ENCODE measurements at places on chromosomes 4 and X.
A peak's percentile ranks its signal among the peaks of the same experiment; 100 is the strongest.

DNA sequence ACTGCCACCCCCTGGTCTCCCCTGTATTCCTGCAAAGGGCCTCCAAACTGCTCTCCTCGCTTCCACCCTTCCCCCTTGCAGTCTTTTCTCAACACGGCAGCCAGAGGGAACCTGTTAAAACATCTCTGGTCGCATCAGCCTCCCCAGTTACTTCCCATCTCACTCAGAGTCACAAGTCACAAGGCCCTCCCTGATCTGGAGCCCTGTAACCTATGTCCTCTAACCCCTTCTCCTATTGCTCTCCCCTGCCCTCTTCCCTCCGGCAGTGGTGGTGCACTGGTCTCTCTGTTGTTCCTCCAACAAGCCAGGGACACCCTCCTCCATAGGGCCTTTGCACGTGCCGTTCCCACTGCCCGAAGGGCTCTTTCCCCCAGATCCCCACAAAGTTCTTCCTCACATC lies 73.2 kb downstream of the SH3KBP1 start:
- ATAC-seq = no peak

DNA sequence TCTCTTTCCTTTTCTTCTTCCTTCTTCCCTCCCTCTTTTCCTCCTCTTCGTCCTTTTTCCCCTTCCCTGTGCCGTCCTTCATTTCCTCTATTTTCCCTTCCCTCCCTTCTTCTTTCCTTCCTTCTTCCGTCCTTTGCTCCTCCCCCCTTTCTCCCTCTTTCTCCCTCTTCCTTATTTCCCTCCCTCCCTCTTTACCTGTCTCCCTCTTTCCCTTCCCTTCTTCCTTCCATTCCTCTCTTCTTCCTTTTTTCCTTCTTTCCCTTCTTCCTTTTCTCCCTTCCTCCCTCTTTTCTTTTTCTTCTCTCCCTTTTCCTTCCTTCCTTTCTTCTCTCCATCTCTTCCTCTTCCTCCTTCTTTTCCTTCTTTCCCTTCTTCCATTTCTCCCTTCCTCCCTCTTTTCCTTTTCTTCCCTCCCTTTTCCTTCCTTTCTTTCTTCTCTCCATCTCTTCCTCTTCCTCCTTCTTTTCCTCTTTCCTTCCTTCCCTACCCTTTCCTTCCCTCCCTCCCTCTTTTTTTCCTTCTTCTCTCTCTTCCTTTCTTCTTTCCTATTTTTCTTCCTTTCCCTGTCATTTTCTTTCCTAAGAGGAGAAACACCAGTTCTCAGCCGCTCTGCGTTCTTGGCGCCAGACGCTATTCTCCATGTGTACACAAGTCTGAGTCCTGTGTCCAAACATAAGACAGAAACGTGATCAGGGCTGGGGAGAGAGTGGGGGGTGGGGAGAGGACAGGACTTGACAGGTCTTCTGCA lies 597.1 kb downstream of the MID1IP1 start:
- ATAC-seq = no peak

DNA sequence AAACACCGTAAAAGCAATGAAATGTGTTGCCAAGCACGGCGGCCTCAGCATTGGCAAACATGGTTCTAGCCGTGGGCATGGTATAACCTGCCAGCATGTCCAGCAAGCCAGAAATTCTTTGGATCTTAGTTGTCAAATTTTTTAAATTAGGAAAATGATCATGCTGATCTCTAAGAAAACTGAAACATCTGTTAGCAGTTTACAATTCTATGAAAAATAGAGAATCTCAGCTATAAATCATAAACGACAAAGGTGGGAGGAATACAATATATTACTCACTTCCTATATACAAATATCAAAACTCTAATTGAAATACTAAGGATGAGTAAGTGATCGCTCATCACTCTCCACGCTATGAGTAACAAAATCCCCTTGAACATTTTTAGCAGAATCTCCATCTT lies 130.3 kb downstream of the ADGRA3 start:
- ATAC-seq = peak; percentile 66

DNA sequence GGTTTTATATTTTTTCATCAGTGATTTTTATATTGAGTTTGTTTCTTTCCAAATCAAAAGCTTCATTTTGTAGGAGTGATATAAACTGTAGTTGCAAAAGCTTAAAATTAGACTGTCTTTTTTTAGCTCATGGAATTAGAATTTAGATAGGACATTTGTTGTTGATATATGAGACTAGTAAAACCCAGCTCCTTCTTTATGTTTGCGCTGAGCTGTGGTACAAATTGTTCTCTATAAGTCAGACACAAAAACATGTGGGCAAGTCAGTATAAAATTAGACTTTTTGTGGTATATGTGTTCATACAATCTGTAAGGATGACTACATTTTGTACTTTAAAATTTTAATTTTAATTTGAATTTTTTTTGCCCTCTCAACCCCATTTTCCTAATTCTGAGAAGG lies 18.3 kb downstream of the FHIP1A start:
- ATAC-seq = no peak

DNA sequence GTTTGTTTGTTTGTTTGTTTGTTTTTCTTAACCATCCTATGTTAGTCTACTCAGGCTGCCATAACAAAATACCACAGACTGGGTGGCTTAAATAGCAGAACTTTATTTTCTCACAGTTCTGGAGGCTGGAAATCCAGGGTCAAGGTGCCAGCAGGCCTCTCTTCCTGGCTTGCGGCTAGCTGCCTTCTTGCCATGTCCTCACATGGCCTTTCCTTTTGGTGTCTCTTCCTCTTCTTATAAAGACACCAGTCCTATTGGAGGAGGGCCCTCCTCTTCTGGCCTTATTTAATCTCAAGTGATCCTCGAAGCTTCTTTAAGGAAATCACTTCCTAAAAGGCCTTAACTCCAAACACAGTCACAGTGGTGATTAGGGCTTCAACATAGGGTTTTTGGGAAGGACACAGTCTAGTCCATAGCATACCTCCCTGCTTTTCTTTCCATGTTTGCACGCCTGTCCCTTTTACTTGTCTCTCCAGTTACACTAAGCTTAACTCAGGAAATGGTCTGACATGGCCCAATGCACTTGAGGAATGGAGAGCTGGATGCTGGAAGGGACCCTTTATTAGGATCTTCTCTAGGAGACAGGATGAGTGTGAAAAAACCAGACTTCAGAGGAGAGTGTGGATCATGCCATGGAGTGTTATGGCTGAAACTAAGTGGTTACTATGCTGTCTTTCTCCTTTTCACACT lies 36.0 kb upstream of the MGST2 start:
- ATAC-seq = no peak

DNA sequence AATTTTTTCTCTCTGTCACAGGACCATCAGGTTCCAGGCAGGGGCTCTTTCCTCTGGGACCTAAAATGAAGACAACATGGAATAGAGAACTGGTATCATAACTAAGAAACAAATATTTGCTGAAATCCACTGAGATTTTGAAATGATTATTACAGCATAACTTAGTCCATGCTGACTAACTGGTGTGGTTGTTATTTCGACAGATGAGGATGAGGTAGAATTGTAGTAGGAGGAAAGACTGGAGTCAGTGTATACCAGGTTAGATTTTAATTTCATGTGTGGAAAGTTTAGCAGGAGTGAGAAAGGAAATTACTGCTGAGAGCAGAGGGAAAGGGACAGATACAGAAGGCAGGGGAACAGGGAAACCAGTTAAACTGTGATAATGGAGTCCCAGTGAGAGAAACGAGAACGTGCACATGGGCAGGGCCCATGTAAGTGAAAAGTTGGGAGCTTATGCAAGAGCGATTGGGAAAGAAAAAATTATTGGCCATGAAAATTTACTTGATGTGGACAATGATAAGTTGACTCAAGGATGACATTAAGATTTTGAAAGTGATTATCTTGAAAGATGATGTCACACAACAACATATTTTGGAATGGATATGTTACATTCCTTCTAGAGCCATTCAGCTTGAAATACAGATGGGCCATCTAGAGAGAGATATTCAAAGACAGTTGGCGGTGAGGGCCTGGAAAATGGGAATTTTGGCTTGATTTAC lies 98.7 kb upstream of the DDIT4L start:
- ATAC-seq = no peak

DNA sequence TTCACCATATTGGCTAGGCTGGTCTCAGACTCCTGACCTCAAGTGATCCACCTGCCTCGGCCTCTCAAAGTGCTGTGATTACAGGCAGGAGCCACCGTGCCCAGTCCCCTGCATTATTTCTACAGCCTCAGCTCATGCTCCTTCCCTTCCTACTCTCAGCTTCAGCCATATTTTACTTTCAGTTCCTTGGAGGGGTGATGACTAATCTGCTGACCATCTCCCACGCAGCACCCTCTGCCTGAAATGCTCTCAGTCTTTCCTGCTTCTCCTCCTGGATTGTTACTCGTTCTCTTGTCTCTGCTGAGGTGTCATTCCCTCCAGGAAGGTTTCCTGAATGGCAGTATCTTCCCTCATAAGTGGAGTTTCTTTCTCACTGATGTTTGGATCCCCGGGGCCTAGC lies 63.3 kb downstream of the MOSPD2 start:
- ATAC-seq = no peak

DNA sequence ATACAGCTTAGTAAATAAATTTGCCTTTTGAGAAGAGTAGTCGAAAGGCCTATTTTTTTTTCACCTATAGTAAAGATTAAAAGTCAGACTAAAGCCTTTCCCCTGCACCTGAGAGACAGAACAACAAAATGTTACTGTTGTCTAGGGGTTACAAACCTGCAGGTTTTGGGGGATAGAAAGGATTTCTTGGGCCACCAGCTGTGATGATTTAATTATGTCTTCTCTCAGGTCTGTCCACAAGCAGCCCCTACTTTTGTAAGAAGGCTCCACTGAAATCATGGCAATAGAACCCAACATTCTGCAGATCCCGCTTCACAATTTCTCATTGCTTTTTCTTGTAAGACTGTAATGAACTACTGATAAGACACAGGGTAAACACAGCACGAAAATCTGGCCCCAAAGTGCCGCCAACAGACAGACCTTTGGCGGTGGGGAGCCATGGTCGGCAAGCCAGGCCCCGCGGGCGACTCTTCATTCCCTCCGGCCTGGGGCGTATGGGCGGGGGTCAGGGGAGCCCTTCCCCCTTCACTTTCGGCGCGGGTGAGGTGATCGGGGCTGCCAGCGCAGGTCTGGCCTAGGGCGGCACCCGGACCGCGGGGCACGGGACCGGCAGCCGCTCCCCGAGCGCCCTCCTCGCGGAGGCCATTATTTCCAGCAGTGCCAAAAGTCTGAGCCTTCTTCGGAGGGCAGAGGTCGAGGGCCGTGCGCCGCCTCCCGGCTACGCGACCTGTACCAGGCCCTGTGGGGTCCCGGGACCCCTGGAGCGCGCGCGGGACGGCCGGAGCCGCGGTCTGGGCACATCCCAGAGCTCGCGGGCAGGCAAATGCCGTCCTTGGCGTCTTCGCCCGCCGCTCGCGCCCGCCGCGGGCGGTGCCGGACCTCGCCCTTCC lies 812 bp upstream of the KDM6A start:
- peak; percentile 30 for ATAC-seq

GRCh38 chr4:182881914-182882313 lies 35.3 kb downstream of the DCTD start:
- no peak for ATAC-seq

- peak; percentile 39 for ATAC-seq
Measured at GRCh38 chrX:118536687-118537461, 41.3 kb downstream of the DOCK11 start.

- peak; percentile 54 for ATAC-seq
Measured at GRCh38 chr4:184825141-184825895, 450 bp downstream of the ACSL1 start.

DNA sequence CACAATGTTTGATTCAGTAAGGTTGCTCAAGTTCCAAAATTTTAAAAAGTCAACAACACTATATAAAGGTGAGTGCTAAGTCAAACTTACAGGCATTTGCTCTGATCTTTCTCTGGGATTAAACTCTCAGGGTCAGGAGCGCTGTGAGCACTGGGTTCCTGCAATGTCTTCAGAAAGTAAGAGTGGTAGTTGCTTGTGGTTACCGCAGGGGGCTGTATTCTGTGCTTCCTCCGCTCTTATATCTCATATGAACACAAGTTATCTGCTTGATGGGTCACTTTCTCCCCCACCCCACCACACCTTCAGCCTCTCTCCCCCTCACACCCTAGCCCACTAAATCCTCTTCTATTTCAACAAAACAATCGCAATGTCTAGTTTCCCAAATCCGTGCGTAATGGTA lies 116.4 kb upstream of the IGSF1 start:
- ATAC-seq = no peak

DNA sequence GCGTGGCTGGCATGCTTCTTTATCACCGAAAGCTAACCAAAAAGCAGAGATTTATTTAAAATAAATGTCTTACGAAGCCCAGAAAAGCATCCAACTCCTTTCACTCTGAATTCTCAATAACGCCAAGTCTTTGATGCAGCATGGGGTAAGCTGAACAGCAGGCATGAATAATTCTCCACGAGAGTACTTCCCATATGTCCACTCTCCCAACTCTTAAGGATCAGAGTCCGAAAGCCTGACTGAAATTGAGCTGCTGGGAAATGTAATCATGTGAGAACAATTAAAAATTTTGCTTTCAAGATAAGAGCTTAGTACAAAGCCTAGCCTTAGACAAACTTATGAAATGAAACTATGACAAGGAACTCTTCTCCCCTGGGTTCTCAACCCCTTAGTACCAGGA lies 7.5 kb upstream of the SLC39A8 start:
- ATAC-seq = no peak

DNA sequence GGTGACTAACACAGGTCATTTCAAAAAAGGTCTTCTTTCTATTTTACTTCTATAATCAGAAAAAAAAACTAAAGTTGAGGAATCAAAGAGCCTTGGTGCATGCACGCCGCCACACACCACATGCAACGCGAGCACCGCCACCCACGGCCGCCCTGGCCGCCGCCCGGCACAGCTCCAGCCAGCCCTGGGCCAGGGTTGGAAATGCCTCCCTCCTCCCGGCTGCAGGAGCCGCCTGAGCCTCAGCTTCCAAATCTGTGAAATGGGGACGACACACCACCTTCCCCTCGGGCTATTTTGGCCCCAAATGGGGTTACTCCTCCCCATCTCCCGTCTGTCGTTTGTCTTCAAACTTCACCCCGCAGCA lies 39.7 kb upstream of the MAN2B2 start:
- no peak for ATAC-seq

DNA sequence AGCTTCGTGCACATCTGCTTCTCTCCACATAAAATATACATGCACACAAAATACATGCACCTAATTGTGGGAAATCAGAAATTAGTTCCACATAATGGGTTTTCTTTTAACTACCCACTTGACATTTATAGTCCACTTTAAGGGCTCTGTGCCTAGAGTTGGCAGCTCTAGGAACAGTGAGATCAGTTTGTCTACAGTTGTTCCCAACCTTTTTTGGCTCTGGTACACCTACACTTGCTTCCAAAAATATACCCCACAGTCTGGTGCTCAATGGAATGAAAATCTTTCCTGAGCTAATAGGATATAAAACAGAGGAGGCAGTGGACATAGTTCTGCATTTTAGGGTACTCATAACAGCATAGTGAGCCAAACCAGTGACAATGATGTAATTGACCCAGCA lies 36.1 kb downstream of the HDAC8 start:
- ATAC-seq = no peak

Data from activated T-helper 17 cell treated with anti-CD3 and anti-CD28 coated beads, Interleukin-2, amount 50 U/mL, for 72 hours (primary cell).